Activated CD8-positive, alpha-beta memory T cell treated with anti-CD3 and anti-CD28 coated beads, Interleukin-2, amount 50 U/mL, for 4 hours (primary cell): ENCODE measurements at places on chromosomes 5 and 9.

DNA sequence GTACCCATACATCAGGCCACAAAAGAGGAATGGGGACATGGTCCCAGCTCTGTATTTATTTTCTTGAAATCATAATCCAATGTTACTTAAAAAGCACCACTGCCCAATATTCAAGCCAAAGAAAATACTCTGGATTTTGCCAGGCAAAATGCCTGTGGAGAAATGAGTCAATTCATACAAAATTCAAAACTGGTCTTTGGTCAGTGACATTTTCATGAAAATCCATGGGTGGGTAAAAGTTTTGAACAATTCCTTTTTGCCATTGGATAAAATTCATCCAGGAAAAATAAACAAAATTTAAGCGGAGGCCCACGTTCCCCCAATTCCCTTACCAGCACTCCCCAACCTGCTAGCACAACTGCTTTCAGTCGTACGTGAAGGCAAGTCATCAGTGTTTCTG lies 186.2 kb downstream of the GLIS3 start:
- no peak for DNase-seq

GRCh38 chr9:91044354-91044753 lies 242.7 kb downstream of the SYK start:
- no peak for DNase-seq

DNA sequence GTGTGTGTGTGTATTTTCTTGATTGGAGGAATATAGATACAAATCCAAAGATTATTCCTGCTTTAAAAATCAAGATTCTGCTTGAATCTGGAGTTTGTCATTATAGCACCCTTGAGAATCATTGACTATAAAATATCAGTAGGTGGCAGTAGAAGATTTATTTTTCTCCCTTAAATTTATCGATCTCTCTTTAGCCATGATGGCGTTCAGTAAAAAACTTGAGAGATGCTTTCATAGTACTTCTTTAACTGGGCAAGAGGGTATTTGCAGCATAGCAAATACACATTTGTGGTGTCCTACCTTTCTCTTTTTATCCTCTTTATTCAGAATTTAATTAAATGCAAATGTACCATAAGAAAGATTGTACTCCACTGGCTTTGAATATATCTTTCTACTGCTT lies 307.7 kb downstream of the ADGRV1 start:
- no peak for DNase-seq

DNA sequence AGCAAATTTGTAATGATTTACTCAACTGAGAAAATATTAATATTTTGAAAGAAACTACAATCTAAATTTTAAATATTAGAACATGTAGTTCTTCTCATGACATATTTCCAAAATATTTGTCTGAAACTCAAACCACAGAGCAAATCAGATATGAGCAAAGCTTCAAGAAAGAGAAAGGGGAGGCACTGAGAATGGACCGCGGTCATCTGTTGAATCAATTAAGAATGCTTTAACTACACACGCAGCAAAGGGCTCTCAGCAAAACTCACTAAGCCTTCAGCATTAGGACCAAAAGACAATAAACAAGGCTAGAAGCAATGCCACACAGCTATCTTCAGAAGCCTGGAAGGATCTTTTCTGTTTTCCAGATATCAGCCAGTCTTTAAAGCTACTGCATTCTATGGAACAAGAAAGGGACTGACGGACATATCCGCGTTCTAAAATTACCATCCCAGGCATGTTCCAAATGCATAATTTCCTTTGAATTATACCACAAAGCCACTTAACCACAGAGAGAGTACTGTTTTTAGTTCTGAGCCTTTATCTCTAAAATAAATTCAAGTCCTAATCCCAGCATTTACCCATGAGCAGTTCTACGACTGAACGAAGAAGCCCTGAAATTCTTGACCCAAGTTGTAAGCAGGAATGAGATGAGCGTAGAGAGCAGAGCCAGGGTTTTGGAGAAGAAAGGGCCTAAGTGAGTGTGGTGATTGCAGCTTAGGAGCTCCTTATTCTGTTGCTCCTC lies 513.5 kb downstream of the AGTPBP1 start:
- no peak for DNase-seq

DNA sequence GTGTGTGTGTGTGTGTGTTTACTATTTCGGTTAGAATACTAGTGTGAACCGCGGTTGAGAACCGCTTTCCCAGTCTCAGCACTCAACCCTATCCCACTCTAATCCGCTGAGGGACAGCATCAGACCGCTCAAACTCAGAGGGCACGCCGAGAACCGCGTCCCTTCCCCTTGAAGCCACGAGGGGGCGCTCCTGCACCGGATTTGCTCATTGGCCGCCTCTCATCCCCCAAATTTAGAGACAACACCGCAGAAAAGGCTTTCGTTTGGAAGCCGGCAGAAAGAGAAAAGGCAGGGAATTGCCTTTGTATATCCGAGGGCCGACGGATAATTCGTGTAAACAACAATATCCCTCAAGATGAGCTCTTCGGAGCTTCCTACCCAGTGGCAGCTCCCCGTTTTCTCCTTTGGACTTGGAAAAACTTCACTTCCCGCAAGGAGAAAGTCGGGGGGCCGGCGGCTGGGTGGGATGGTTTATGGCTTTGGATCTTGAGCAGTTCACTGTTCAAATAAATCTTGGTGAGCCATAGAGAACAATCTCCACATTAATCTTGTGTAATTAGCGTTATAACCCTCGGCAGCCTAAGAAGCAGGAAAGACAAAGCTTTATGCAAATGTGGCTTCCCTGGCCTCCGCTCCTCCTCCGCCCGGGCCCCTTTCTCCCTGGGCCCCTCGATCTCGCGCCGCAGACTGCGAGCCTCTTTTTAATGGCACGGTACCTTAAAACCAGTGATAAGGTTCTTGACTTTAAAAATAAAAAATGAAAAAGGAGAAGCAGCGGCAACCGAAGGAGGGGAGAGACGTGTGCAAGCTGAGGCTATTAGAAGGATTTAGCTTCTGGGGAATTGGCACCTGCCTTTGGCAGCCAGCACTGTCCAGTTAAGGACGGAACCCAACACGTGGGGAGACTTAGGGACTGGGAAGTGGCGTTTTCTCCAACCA lies 296.8 kb downstream of the PARP8 start:
- peak; percentile 50 for DNase-seq

DNA sequence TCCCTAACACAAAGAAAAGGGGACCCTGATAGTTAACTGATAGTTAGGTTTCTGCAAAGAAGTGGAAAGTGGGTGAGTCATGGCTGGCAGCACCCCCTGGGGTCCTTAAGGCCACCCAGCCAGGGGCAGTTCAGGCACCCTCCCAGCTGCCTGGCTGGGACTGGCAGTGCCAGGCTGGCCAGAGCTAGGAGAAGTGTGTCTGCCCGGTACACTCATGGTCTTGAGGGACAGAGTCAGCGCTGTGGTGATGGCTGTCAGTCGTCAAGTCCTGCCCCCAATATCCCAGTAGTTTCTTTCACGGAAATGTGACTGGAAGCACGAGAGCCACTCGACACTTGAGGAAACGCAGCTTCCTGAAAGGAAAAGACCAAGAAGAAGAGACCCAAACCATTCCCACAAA lies 22.3 kb upstream of the CNOT6 start:
- no peak for DNase-seq

DNA sequence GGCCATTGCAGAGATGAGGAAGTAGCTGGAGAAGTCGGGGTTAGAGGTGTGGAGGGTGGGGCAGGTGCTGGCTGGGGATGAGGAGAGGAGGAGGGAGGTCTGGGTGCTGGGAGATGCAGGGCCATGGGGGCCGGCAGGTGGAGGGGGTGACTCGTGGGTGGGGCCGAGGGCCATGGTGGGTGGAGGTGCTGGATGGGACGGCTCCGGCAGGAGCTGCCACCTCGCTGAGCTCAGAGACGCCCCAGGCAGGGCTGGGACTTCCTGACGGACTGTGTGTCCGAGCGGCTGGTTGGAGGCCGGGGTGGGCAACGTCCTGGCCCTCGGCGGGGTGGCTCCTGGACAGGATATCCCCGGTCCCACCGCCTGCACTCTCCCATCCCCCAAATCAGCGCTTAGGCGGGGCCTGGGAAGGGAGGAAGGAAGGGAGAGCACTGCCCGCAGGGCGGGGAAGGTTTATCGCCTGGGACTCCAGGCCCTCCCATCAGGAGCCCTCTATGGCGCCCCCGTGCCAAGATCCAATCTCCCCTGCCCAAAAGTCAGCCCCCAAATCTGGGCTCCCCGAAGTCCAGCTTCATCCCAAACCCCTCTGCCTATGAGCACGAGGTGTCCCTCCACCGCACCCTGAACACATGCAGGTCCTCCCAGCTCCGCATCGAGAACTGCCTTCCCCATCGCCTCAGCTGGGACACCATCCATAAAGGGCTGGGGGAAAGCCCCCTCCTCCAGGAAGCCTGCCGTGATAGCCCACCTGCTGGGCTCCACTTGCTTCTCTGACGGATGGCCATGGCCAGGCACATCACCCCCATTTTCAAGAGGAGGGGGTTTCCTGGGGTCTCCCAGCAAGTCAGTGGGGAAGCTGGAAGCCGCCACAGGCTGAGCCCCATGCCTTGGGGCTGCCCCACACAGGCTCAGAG lies 58.3 kb upstream of the NOTCH1 start:
- no peak for DNase-seq

DNA sequence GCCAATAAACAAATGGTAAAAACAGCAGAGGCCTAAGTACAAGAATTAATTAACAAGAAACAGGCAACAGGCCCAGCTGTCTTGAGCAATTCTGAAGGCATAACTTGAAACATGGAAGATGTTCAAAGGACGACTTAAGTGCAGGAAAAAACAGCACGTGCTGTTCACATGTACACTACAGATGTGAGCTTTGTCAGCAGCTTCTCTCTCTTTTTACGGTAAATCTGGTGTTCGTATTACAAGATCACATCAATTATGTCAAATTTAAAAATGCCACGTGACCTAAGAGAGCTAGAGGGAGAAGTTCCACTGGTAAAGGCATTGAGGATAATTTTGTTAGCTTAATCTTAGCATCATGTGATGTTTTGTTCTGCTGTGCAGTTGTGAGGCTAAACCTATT lies 281.1 kb downstream of the PSAT1 start:
- no peak for DNase-seq
